Amniotic stem cell (primary cell): ENCODE measurements at places on chromosomes 7 and 10.

- DNase-seq = no peak
Observed at GRCh38 chr7:67992287-67992686, 995.7 kb downstream of the TYW1 start.

GRCh38 chr10:120495226-120496009, 38.4 kb downstream of the PLPP4 start:
- no peak for DNase-seq

GRCh38 chr10:22977751-22978150, 49.9 kb downstream of the ARMC3 start:
- no peak for DNase-seq

GRCh38 chr7:159196584-159196983, 51.9 kb upstream of the VIPR2 start:
- no peak for DNase-seq

DNA sequence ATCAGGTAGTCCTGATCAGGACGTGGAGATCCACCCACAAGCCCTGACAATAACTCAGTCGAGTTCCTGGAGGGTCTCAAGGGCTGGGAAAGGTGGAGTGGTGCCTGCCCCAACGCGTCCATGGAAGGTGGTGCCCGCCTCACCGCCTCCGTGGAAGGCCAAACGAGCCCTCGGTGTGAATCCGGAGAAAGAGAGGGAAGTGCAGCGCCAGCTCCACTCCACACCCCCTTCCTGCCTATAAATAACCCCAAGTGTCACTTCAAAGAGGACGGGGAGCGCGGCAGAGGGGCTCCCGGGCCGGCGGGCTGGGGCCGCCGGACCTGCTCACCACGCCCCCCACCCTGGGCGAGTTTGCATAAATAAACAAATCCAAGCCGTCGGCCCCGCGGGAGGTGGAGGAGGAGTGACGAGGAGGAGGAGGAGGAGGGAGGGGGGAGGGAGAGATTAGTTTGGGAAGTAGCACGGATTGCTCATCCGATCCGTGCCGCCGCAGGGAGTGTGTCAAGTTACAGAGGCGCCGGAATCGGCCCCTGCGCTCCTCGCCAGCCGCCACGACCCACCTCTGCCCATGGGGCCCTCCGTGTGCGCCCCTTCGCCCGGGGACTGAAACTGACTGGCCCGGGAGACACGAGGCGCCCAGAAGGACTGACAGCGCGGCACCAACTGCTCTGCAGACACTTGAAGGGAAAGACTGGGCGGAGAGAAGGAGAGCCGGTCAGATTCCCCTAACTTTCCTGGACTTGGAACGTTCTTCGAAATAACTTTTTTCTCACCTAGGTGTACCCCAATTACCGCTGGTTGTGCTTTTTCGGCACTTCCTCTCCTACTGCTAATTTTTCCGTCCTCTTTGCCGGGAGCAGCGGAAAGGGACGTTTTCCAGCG, at the start of gene COL13A1:
Gene COL13A1 (plus strand): TSS at position 473 of the 882 bp plus-strand sequence. CDS start 518 bp downstream, outside the sequence.
- DNase-seq = peak; percentile 45

DNA sequence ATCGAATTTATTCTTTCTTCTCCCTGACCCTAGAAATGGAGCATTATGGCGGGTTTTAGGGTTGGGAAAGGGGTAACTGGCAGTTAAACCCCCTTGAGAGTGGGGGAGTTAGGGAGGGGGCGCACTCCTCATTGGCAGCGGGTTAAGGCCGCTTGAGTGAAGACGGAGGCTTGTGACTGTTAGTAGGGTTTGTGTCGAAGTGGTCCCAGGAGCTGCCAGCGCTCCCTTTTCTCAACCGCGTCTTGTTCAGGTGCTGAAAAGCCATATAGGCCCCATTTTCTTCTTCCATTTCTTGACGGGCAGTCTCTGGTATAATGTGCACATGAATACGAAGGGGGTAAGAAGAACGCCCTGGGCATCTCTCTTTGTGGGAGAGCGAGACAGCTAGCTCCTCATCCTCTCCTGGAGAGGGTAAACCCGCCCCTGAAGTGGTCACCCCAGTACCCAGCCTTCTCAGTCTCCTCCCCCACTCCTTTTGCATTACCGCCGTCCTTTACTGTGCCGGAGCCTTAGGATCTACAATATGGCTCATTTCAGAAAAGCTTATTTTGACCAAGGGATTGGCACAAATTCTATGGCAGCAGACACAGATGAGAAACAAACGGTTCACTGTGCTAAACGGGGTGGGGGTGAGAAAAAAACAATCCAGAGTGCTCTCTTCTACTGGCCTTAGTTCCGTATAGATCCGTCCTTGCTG, 836 bp downstream of the KMT2E start:
- no peak for DNase-seq

DNA sequence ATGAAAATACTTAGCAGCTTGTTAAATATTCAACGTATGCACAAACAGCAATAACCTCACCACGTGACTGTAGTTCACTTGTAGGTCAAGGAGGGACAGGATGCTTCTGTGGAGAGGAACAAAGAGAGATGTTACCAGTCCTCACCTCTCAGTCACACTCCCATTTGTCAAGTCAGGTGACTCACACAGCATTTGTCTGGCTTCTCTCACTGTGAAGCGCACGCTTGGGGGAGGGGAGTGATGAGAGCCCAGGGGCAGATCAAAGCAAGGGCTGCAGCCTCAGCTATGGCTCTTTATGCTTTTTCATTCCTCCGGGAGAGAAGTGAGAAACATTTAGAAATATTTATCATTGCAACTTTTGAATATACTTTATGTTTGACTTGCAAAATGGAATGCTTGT, 2.9 kb upstream of the RBM20 start:
- DNase-seq = no peak

GRCh38 chr10:69976795-69977546, 75.7 kb upstream of the MACROH2A2 start:
- DNase-seq = no peak

DNA sequence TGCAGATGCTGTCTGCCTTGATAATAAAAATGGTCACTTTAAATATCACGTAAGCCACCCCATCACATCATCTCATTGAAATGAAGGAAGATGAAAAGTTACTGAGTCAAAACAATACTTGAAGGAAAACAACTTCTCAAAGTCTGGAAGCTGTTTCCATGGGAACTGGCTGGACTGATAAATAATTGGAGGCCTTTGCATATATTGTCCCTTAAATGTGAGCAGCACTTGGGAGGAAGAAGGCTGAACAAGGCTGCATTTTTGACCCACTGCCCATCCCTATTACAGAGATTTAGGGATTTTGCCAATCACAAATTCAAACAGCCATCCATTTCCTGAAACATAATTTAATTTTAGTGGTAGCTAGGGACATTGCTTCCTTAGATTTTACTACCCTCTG, 18.2 kb upstream of the MAGI2 start:
- no peak for DNase-seq

GRCh38 chr7:100080907-100081534, 502 bp downstream of the ZNF3 start:
- no peak for DNase-seq
